ENCODE measurements at places on chromosomes 1 and 21.

GRCh38 chr1:55645270-55645669 lies 430.1 kb upstream of the USP24 start:
- DNase-seq: no peak

DNA sequence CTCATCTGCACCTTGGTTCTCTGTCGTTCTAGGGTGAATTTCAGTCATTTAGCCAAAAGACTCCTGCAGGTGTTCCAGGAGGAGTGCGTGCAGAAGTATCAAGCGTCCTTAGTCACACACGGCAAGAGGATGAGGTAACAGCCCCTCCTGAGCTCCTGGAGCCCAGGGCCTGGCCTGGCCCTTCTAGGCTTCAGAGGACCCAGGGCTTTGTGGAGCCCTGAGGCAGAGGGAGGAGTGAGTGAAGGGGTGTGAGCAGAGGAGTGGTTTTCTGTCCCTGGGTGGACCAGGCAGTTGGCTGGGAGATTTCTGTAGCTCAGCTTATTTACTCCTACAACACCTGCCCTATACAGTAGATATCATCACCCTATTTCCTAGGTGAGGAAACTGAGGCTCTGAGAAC lies 15.7 kb upstream of the RASSF5 start:
- no peak for DNase-seq

DNA sequence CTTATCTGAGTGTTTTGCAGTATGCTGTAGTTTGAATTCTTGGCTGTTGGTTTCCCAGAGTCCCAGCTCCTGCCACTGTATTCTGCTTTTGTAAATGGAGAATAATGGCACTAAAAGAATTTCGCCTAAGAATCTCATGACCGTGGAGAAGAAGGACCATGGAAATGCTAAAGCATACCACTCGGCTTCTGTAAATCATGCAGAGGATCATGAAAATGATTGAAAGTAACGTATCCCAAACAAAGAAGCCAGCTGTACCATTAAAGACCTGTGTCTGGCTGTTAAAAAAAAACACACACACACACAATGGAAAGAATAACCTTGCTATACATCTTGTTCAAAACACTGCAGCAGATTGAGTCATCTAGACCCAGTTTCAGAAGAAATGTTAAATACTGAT lies 287.9 kb downstream of the ZNF326 start:
- no peak for DNase-seq

GRCh38 chr1:243609698-243610097 lies 240.3 kb downstream of the AKT3 start:
- DNase-seq: no peak

DNA sequence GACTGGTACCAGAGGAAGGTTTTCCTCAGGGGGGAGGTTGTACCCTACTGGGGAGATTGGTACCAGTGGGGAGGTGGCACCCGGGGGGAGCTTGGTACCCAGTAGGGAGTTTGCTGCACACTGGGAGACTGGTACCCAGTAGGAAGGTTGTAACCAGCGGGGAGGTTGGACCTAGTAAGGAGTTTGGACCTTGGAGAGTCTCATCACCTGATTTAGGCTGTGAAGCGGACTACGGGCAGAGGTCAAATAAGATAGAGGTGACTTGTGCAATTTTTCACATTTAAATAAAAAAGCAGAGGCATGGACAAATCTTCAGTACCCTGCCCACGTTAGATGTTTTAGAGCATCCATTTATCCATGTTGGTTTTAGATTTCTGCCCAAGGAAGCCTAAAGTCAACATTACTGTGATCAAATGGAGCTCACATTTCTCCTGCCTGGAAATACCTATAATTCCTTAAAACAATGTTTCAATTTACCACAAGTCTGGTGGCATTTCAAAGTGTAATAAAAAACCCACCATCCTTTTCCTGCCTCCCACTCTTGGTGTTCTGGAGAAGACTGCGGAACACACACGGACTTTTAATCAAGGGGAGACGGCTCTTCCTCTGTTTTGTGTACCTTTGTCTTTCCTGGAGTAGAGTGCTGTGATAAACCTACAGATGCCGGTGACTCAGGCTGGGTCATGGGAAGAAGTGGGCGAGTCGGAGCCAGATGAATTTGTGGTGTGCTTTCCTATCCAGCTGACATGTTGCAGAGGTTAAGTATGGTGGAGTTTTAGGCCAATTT lies 36.2 kb upstream of the MRPS6 start:
- no peak for DNase-seq
